ENCODE measurements at places on chromosomes 6 and 20.

GRCh38 chr6:22153384-22154158 lies 143.3 kb downstream of the PRL start:
- DNase-seq: no peak

GRCh38 chr6:104134876-104135275 lies 724.8 kb downstream of the HACE1 start:
- no peak for DNase-seq

GRCh38 chr6:23218751-23219150 lies 649.4 kb downstream of the HDGFL1 start:
- DNase-seq: no peak

- peak; percentile 76 for DNase-seq
Measured at GRCh38 chr6:158031381-158032353, 50.0 kb downstream of the SYNJ2 start.

DNA sequence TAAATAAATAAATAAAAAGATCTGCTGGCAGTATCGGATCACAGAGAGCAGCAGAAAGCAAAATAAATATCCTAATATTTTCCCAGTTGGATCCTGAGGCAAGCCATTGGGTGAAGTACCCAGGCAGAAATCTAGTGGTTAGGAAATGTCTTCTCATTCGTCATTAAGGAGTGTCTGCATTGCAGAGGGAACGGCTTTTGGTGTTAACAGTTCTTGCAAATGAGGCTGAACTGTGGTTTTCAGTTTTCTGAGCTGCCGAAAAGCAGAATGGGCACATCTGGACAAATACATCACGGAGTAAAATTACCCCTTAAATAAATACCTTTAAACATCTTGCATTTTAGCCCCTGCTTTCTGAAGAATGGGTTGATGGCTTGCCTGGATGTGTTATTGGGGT lies 82.3 kb upstream of the MPC1 start:
- DNase-seq: no peak

GRCh38 chr6:163133017-163133416 lies 281.5 kb upstream of the QKI start:
- no peak for DNase-seq

- DNase-seq: no peak
Measured at GRCh38 chr20:45507011-45507820, 8.2 kb downstream of the SPINT3 start.

- no peak for DNase-seq
Measured at GRCh38 chr20:57627339-57627738, 7.1 kb upstream of the ZBP1 start.

GRCh38 chr6:169158691-169159090 lies 95.0 kb downstream of the THBS2 start:
- DNase-seq: no peak

GRCh38 chr6:137490961-137491360 lies 3.2 kb downstream of the OLIG3 start:
- DNase-seq: no peak
